ENCODE measurements at places on chromosomes 1 and 21. TPM values are rescaled to one million over a fixed set of nuclear protein-coding genes. Genes with fewer than 3 reads are reported as not detected.

DNA sequence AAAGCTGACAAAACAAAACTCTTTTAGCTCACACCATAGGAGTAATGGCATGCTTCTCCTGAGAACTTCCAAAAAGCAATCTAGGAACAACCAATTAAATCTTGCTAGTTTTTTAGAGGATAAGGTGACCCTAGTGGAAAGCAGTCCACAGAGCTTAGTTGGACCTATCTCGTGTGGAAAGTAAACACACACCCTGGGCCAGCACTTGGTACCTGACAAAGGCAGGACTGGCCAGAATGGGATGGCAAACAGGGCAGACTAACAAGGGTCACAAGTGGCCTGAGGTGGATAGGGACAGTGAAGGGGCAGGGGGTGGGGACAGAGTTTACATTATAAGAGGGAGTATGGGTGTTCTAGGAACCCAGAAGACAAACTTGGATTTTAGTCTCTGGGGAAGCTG lies 22.0 kb downstream of the FMO4 start:
- DNase-seq, result no peak

The MROH7 gene
- total RNA-seq, result not detected

The LCE1E gene
- total RNA-seq, result not detected

The PAPPA2 gene
- total RNA-seq, result 0.40 TPM

Data from pulmonary artery endothelial cell (primary cell).